Spleen (tissue), 13 donors: ENCODE measurements at places on chromosomes 3 and 15. TPM values are rescaled to one million over a fixed set of nuclear protein-coding genes. Genes with fewer than 3 reads are reported as not detected.

DNA sequence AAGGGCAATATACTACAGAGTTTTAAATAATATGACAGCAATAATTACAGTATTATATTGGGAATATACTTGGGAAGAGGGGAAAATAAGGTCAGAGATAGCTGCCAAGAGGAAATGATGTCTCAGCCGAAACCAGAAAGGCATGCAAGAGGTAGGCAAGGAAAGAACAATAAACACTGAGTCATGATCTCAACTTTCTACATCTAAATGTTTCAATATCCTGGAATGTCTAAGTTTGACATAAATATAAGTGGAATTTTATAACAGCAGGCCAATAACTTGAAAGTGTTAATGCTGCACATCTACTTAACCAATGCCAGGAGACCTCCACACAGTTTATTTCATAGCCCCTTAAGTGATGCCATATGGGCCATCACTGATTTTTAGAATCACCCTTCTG is 99.8 kb upstream of the CPNE4 start:
- no peaks in the 10 kb centered on the region for H3K4me1 ChIP-seq
- peaks cover 23% of the 10 kb centered on the region for H3K27me3 ChIP-seq
- no peak for DNase-seq
- no peak overlapping the region for H3K4me3 ChIP-seq
- no peak overlapping the region for H3K27ac ChIP-seq

DNA sequence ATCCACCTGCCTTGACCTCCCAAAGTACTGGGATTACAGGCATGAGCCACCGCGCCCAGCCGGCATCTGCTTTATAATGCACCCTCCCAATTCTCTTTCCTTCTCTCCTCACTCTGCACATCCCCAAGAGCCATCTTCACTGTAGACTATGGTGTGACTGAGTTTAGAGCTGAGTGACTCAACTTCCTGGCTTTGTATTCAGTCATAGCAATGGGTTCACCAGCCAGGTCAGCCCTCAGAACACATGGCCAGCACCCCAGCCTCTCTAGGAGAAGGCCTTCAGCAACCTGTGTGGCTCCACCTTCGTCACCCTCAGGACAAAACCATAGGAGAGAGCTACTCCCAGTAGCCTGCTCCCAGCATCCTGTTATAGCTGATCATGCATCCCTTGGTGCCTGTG is 33.0 kb downstream of the ARID3B start:
- H3K27ac ChIP-seq, result no peak overlapping the region
- no peak overlapping the region for H3K4me3 ChIP-seq
- peaks cover 25% of the 10 kb centered on the region for H3K36me3 ChIP-seq
- no peaks in the 10 kb centered on the region for H3K27me3 ChIP-seq

- no peaks in the 10 kb centered on the region for H3K36me3 ChIP-seq
- no peak overlapping the region for H3K4me3 ChIP-seq
- H3K27ac ChIP-seq, result no peak overlapping the region
- H3K4me1 ChIP-seq, result no peaks in the 10 kb centered on the region
These were observed 1063.1 kb downstream of the NTRK3 start for GRCh38 chr15:87193481-87193880.

DNA sequence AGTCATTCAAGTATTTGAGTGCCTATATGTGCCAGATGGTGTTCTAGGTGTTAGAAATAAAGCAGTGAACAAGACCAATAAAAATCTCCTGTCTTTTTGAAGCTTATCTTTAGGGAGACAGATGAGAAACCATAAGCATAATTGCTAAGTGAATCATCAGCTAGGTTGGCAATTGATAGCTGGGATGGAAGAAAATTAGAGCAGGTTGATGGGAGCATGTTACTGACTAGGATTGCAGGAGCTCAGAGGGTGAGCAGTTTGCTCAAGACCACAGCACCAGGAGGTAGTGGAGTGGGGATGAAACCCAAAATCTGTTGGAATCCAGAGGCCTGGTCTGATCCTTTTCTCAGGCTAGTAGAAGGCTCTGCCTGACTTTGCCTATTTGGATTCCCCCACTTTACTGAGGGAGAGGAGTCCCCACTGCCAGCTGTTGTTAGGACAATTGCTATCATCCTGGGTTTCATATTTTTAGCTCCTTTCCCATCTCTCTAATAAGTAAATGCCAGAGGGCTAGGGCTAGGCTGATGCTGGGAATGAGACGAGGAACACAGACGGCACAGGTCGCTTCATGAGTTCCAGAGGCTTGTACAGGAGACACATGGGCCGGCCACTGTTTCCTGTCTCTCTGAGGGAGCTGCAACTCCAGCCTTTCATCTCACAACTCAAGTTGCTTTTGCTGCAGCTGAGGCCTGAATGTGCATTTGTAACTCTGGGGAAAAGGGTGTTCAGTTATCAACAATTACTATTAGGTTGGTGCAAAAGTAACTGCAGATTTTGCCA is 102.9 kb downstream of the CACNA1D start:
- H3K4me3 ChIP-seq, result no peak overlapping the region
- no peaks in the 10 kb centered on the region for H3K36me3 ChIP-seq
- no peaks in the 10 kb centered on the region for H3K4me1 ChIP-seq

GRCh38 chr15:61118885-61119284 is 110.2 kb downstream of the RORA start:
- no peaks in the 10 kb centered on the region for H3K4me1 ChIP-seq
- H3K36me3 ChIP-seq, result no peaks in the 10 kb centered on the region
- no peak overlapping the region for H3K4me3 ChIP-seq
- H3K27me3 ChIP-seq, result no peaks in the 10 kb centered on the region
- no peak overlapping the region for H3K27ac ChIP-seq

Gene ARGFX
- not detected for polyA plus RNA-seq

Gene AHSG
- polyA plus RNA-seq, result not detected

Gene WDR49
- 0.06 TPM for polyA plus RNA-seq

GRCh38 chr15:58742819-58743502 is 6.5 kb downstream of the ADAM10 start:
- H3K4me1 ChIP-seq, result peaks cover 97% of the 10 kb centered on the region
- DNase-seq, result no peak
- H3K27me3 ChIP-seq, result no peaks in the 10 kb centered on the region
- no peak overlapping the region for H3K4me3 ChIP-seq
- H3K27ac ChIP-seq, result peak overlapping the region; percentile 58

Gene TERC
- polyA plus RNA-seq, result 0.39 TPM

DNA sequence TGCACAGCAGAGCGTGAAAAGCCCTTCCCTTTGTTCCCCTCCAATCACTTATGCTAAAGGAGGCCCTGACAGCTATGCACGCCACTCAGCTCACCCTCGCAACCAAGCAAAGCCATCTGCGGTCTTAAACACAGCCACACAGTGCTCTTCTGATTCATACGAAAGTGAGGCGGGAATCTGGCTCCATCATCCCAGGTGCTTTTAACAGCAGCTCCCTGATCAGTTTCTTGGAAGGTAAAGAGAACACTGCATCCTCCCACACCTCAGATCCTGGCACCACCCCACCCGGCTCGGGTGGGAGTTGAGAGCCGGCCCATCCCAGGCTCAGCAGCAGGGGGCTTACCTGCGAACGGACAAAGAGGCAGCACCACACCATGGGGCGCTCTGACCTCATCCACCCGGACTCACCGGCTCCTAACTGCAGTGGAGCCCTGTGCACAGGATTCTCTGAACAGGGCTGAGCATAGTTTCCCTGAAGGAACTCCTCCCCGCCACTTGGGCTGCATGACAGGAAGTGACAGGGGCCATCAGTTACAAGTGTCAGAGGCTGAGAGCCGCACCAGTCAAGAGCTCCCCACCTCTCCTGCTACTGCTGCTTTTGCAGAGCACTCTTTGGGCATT is 114.3 kb upstream of the ARHGEF3 start:
- peak; percentile 88 for DNase-seq
- H3K36me3 ChIP-seq, result no peaks in the 10 kb centered on the region
- peak overlapping the region; percentile 22 for H3K27ac ChIP-seq
- peak overlapping the region; percentile 27 for H3K4me3 ChIP-seq
- H3K4me1 ChIP-seq, result peaks cover 17% of the 10 kb centered on the region

GRCh38 chr15:29480278-29480677 is 210.7 kb upstream of the NSMCE3 start:
- H3K27ac ChIP-seq, result no peak overlapping the region
- H3K36me3 ChIP-seq, result no peaks in the 10 kb centered on the region
- DNase-seq, result no peak
- no peaks in the 10 kb centered on the region for H3K27me3 ChIP-seq
- no peaks in the 10 kb centered on the region for H3K4me1 ChIP-seq
- no peak overlapping the region for H3K4me3 ChIP-seq

Gene RHO
- not detected for polyA plus RNA-seq

DNA sequence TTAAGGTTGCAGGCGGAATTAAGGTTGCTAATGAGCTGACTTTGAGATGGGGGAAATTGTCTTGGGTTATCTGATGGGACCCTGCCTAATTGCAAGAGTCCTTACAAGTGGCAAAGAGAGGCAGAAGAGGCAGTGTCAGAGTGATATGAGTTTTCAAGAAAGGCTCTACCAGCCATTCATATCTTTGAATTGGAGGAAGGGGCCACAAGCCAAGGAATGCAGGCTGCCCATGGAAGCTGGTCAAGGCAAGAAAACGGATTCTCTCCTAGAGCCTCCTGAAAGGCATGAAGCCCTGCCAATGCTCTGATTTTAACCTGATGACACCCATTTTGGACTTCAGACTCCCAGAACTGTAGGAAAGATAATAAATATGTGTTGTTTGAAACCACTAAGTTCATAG is 20.6 kb upstream of the SMAD6 start:
- H3K27ac ChIP-seq, result no peak overlapping the region
- H3K27me3 ChIP-seq, result no peaks in the 10 kb centered on the region
- H3K4me3 ChIP-seq, result no peak overlapping the region
- DNase-seq, result no peak
- H3K4me1 ChIP-seq, result no peaks in the 10 kb centered on the region

- H3K36me3 ChIP-seq, result no peaks in the 10 kb centered on the region
- H3K4me1 ChIP-seq, result no peaks in the 10 kb centered on the region
- H3K27me3 ChIP-seq, result no peaks in the 10 kb centered on the region
- no peak overlapping the region for H3K4me3 ChIP-seq
- H3K27ac ChIP-seq, result no peak overlapping the region
These were observed 437.5 kb upstream of the PROK2 start for GRCh38 chr3:72222410-72222809.

- H3K27me3 ChIP-seq, result no peaks in the 10 kb centered on the region
- H3K4me3 ChIP-seq, result no peak overlapping the region
- no peak overlapping the region for H3K27ac ChIP-seq
- H3K4me1 ChIP-seq, result no peaks in the 10 kb centered on the region
These were observed 8.4 kb upstream of the NMB start for GRCh38 chr15:84666373-84666772.

Gene STAB1
- polyA plus RNA-seq, result 1,275 TPM

- no peaks in the 10 kb centered on the region for H3K36me3 ChIP-seq
- H3K4me3 ChIP-seq, result no peak overlapping the region
- peaks cover 33% of the 10 kb centered on the region for H3K4me1 ChIP-seq
- no peak overlapping the region for H3K27ac ChIP-seq
These were observed 315.2 kb downstream of the UACA start for GRCh38 chr15:70447928-70448698.

- H3K4me3 ChIP-seq, result no peak overlapping the region
- no peak overlapping the region for H3K27ac ChIP-seq
- H3K36me3 ChIP-seq, result no peaks in the 10 kb centered on the region
These were observed 33.9 kb downstream of the ILDR1 start for GRCh38 chr3:121988146-121988545.

- H3K36me3 ChIP-seq, result no peaks in the 10 kb centered on the region
- no peak for DNase-seq
- H3K27me3 ChIP-seq, result no peaks in the 10 kb centered on the region
- no peak within 1 kb of the TSS for H3K4me3 ChIP-seq
These were observed at the start of gene DRD3 for GRCh38 chr3:114178770-114179368. Gene DRD3, minus strand, starts transcription at chr3:114179052. Its CDS starts 7,060 bp downstream, at chr3:114171992.

Gene CCK
- polyA plus RNA-seq, result not detected

- H3K27ac ChIP-seq, result no peak overlapping the region
- H3K36me3 ChIP-seq, result peaks cover 89% of the 10 kb centered on the region
- H3K4me3 ChIP-seq, result no peak overlapping the region
- H3K27me3 ChIP-seq, result no peaks in the 10 kb centered on the region
- no peak for DNase-seq
- no peaks in the 10 kb centered on the region for H3K4me1 ChIP-seq
These were observed 49.0 kb downstream of the LMCD1 start for GRCh38 chr3:8550611-8551010.

GRCh38 chr15:41474941-41475340 is 18.7 kb upstream of the ITPKA start:
- H3K4me3 ChIP-seq, result no peak overlapping the region
- H3K27me3 ChIP-seq, result no peaks in the 10 kb centered on the region
- no peaks in the 10 kb centered on the region for H3K4me1 ChIP-seq
- no peak overlapping the region for H3K27ac ChIP-seq
- no peak for DNase-seq
